Thoracic aorta (tissue), 2 donors: ENCODE measurements at places on chromosomes 13 and 19.

DNA sequence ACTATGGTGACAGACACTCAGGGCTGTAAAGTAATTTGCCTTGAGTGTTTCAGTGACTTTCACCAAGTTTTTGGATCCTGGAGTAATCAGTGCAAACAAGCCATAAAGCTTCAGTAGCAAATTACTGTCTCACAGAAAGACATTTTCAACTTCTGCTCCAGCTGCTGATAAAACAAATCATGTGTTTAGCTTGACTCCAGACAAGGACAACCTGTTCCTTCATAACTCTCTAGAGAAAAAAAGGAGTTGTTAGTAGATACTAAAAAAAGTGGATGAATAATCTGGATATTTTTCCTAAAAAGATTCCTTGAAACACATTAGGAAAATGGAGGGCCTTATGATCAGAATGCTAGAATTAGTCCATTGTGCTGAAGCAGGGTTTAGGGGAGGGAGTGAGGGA is 9.4 kb downstream of the ARGLU1 start:
- H3K27me3 ChIP-seq = no peaks in the 10 kb centered on the region
- no peak overlapping the region for H3K4me3 ChIP-seq
- no peak overlapping the region for H3K27ac ChIP-seq

DNA sequence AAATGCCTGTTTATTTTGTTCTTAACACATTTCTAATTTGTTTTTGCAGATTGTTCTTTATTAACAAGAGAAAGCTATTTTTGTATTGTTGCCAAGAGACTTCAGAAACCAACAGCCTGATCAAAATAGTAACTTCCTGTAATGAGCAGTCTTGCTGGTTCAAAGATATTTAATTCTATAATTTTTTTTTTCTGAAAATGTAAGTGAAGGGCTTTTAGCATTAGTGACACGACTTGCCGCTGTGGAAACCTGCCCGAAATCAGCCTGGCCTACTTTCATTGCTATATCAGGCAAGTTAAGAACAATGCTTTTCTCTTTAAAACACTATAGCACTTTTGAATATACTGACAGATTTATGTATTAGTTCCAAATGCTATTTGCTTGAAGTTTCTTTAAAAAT is 374.3 kb downstream of the EFNB2 start:
- DNase-seq = no peak
- H3K36me3 ChIP-seq = no peaks in the 10 kb centered on the region
- H3K4me1 ChIP-seq = peaks cover 11% of the 10 kb centered on the region
- no peak overlapping the region for H3K27ac ChIP-seq
- no peak overlapping the region for H3K4me3 ChIP-seq

DNA sequence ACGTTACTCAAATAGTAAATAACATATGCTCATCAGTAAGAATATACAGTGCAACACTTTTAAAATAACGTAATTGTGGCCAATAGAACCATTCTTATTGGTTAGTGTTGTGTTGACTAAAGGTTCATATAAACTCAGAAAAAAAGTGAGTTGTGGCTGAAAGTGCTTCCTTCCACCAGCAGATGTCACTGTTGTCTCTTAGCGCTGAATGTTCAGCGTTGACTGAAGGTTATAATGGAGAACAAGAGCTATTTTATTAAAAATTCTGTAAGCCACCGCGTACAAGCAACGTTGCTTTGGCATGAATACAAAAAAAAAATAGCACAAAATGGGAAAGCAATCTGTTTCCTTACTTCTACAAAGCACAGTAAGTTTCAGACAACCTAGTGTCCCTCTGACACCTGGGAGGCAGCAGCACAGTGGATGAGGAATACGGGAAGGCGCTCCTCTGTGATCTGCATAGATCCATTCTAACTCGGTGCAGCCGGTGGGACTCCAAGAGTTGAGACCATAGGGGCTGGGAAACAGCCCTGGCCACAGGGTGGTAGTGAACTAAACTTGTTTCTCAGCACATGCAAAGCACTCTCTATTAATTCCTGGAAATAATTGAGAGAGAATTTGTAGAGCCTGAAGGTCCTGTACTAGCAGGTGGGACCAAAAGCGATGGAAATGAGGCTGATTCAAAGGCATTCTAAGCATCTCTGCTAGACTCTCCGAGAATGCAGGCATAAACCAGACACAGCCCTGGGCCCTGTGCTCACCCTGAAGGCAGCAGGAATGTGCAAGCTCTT is 23.9 kb upstream of the OXGR1 start:
- no peaks in the 10 kb centered on the region for H3K27me3 ChIP-seq
- no peaks in the 10 kb centered on the region for H3K4me1 ChIP-seq
- no peaks in the 10 kb centered on the region for H3K36me3 ChIP-seq
- H3K27ac ChIP-seq = no peak overlapping the region
- H3K4me3 ChIP-seq = peak overlapping the region; percentile 4
- DNase-seq = no peak

GRCh38 chr19:31070146-31071065 is 278.8 kb downstream of the TSHZ3 start:
- no peak overlapping the region for H3K27ac ChIP-seq
- H3K36me3 ChIP-seq = no peaks in the 10 kb centered on the region
- no peak for DNase-seq
- H3K27me3 ChIP-seq = no peaks in the 10 kb centered on the region
- no peaks in the 10 kb centered on the region for H3K4me1 ChIP-seq

DNA sequence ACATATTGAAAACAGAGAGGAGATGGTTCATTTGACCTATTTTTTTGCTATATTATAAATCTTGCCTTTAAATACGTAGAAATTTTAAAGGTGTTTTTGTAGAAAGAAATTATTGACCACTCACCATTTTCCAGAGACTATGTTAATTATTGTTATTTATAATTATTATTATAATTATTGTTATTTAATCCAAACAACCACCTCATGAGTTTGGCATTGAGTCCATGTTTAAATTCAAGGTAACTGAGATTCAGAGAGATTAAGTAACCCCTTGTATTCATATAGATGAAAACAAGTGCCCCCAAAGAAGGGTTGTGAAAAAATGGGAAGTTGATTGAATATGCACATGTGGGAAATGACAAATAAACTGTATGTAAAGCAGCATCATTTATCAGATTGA is 692.5 kb upstream of the MIR17HG start:
- H3K27ac ChIP-seq = no peak overlapping the region
- no peaks in the 10 kb centered on the region for H3K36me3 ChIP-seq
- no peak for DNase-seq
- H3K4me1 ChIP-seq = no peaks in the 10 kb centered on the region
- no peaks in the 10 kb centered on the region for H3K27me3 ChIP-seq
- H3K4me3 ChIP-seq = no peak overlapping the region

GRCh38 chr19:45630463-45630862 is 8.7 kb downstream of the EML2 start:
- no peaks in the 10 kb centered on the region for H3K27me3 ChIP-seq
- no peaks in the 10 kb centered on the region for H3K4me1 ChIP-seq
- no peak for DNase-seq
- H3K27ac ChIP-seq = no peak overlapping the region
